Amniotic stem cell (primary cell): ENCODE measurements at places on chromosomes 11 and 22.

GRCh38 chr11:8202516-8203413, 33.9 kb upstream of the RIC3 start:
- DNase-seq = no peak

- no peak for DNase-seq
These were observed 27.8 kb downstream of the CREB3L1 start for GRCh38 chr11:46305295-46305694.

DNA sequence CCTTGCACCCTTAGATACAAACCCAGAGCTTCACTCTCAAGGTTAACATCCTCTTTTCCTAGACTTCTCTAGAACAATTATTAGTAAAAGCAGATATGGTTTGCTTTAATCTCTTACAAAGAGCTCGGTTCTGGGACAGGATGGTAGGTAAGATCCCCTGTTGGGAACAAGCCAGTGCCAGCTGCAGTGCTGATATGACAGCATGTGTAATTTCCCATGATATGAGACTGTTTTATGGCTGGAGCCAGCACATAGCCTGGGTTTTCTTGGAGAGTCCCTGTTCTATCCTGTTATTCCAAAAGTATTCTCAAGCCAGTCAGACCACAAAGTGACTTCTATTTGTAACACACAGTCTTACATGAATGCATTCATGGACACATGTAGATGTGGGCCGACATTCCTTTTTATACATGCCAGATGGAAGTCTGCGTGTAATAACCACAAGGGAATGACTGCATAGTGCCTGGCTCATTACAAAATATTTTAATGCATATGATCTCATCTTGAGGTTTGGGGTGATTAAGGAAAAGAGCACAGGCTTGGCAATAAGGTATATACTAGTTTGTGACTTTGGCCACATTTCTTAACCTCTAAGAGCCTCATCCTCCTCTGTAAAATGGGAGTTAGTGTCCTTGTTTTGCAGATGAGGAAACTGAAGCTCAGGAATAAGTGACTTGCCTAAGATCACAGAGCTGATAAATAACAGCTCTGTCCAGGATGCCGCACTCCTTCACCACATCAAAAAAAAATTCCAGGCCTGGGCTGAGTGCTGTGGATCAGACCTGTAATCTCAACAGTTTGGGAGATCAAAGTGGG, 21.8 kb downstream of the CLMP start:
- peak; percentile 88 for DNase-seq

GRCh38 chr11:104148706-104149105, 15.2 kb downstream of the PDGFD start:
- DNase-seq = no peak

DNA sequence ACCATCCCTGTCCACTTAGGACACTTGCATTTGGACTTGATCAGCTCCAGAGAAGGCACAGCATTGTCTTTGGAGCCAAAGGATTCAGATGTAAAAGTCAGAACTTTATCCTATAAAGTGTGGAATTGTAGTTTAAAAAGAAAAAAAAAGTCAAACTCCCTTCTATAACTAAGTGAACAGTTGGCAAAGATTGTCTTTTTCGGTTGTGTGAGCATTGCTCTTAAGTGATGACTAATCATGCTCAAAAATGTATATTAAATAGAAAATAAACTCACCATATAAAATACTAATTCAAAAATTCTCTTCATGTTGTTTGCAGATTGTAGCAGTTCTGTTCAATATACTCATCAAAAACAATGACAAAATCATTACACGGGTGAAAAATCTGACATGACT, 93.8 kb downstream of the ETS1 start:
- no peak for DNase-seq

DNA sequence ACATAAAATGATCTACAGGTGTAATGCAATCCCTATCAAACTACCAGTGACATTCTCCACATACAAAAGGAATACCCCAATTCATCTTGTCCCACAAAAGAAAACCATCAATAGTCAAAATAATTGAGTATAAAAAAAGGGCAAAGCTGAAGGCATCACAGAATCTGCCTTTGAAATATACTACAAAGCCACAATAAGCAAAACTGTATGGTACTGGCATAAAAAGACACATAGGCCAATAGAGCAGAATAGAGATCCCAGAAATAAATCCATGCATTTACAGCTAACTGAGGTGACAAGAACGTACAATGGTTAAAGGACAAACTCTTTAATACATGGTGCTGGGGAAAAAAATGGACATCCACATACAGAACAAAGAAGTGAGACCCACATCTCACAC, 31.8 kb downstream of the ZNF195 start:
- DNase-seq = no peak

DNA sequence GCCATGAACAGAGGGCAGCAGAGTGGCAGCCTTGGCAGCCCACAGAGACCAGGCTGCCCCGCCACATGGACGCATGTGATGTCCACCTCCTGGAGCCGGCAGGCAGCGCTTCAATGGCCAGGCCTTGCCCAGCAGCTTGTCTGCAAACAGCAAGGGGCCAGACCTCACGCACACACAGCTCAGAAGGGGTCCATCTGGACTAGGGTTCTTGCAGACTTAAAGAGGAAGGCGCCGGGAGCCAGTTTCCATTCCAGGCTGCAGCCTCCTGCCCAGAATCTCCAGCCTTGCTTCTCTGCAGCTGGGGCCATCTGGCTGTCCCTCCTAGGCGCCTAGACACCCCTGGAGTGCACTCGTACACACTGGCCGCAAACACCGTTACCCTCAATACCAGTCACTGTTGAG, 91.9 kb upstream of the TMEM45B start:
- no peak for DNase-seq

- DNase-seq = no peak
These were observed 427.9 kb downstream of the JRKL start for GRCh38 chr11:96817482-96818399.

GRCh38 chr11:35615921-35616900, 2.0 kb upstream of the FJX1 start:
- peak; percentile 67 for DNase-seq
